ENCODE measurements at places on chromosomes 16 and 17.

- no peak for DNase-seq
These were observed 233.0 kb upstream of the IRX5 start for GRCh38 chr16:54697677-54698076.

- DNase-seq, result no peak
These were observed 77.2 kb downstream of the SHISA6 start for GRCh38 chr17:11318207-11318606.

- DNase-seq, result no peak
These were observed 13.0 kb downstream of the CAMKK1 start for GRCh38 chr17:3879591-3880417.

- DNase-seq, result no peak
These were observed 75.5 kb downstream of the RPA1 start for GRCh38 chr17:1905190-1905913.

GRCh38 chr16:86892509-86892908 lies 314.2 kb downstream of the FOXL1 start:
- no peak for DNase-seq

DNA sequence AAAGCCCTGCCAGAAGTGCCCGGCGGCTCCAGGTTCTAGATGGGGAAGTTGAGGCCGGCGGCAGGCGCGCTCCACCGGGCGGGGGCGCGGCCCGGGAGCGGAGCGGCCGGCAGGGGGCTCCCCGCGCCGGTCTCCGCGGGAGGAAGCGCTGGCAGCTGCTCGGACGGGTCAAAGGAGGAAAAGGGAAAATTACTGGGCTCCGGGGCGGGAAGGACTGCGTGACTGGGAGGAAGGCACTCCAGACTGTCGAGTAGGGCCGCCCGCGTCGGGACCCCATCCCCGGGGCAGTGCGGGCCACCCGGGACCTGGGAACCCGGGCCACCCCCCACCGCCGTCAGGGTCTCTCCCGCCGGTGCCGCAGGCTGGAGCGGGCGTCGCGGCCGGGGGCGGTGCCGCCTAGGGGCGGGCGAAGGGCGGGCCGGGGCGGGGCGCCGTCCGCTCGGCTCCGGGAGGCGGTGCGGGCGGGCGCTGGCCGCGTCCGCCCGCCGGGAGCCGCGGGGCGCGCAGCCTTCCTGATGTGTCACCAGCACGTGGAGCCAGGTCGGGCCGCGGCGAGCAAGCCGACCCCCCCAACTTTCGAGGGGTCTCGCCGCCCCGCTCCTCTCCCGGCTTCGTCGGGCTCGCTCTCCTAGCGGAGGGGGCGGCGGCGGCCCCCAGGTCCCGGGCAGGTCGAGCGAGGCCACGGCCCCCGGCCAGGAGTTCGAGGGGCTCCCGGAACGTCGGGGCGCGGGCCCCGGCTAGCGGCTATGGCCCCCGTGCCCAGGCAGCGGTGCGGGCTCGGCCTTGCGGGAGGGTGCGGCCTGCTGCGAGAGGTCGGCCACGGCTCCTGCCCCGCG lies 167.5 kb downstream of the RAB11FIP4 start:
- peak; percentile 83 for DNase-seq

- DNase-seq, result no peak
These were observed 12.4 kb upstream of the CYB561 start for GRCh38 chr17:63458478-63458877.

DNA sequence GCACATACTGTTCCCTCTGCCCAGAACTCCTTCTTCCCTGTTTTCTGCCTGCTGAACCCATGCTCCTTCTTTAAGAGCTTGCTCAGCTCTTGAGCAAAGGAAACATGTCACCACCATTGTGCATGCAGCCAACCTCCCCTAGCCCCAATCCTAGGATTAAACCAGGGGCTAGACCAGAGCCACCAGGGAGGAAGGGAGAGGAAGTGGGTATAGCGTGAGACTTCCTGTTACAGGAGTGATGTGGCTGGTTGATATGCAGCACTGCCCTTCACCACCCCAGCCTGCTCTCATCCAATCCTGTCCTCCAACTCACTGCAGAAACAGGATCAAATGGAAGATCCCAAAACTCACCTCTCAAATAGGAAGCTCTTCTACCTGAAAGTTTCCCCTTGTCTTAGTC lies 67.1 kb upstream of the CDH5 start:
- DNase-seq, result no peak

GRCh38 chr16:13923703-13924298 lies 3.8 kb downstream of the ERCC4 start:
- peak; percentile 64 for DNase-seq

DNA sequence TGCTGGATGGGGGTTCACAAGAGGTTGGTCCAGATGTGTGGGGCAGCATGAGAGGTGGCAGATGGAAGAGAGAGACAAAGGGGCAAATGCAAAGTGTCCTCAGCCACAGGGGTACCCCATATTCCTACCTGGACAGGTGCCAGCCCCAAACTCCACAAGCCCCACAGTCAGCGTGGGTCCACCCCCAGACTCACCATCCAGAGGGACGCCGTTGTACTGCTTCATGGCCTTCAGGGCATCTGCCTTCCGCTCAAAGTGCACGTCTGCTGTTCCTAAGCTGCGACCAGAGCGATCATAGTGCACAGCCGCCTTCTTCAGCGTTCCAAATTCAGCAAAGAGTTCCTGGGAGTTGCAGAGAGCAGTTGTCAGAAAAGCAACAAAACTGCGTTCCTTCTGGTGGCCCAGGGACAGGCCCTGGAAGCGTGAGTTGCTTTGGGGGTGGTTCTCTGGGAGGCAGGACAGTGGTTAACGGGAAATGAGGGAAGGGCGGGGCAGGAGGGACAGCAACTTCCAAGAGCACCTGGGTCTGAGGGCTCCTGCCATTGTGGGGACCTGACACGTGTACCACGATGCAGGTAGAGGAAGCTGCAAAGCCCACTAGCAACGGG lies 2.3 kb downstream of the ALYREF start:
- DNase-seq, result no peak

Data from fibroblast of skin of scalp (primary cell).